Epithelial cell of proximal tubule (primary cell): ENCODE measurements at places on chromosomes 5 and 9. TPM values are rescaled to one million over a fixed set of nuclear protein-coding genes. Genes with fewer than 3 reads are reported as not detected.

ANKRD34B gene
- total RNA-seq = 1.2 TPM in 2 replicates

ANKRD18A gene
- 2.7 and 3.1 TPM in 2 replicates for total RNA-seq

DNA sequence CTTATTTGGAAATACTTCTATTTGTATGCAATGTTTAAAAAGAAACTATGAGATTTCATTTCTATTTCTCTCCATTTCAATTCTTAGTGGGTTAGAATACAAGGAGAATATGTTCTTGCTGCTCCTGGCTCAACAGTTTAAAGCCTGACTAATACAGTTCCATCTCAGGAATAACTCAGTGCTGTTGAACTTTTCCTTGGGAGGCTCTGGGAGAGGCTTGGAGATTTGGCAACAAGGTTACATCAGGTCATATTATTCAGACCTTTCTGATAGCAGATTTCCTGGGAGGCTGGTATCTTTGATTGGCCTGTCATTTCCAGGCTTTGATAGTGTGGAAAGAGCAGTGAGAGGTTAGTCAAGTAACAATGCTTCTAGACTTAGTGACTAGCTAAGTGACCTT lies 481.7 kb upstream of the KLF4 start:
- DNase-seq = no peak

- DNase-seq = no peak
Observed at GRCh38 chr5:39947657-39948056, 522.9 kb upstream of the DAB2 start.

DNA sequence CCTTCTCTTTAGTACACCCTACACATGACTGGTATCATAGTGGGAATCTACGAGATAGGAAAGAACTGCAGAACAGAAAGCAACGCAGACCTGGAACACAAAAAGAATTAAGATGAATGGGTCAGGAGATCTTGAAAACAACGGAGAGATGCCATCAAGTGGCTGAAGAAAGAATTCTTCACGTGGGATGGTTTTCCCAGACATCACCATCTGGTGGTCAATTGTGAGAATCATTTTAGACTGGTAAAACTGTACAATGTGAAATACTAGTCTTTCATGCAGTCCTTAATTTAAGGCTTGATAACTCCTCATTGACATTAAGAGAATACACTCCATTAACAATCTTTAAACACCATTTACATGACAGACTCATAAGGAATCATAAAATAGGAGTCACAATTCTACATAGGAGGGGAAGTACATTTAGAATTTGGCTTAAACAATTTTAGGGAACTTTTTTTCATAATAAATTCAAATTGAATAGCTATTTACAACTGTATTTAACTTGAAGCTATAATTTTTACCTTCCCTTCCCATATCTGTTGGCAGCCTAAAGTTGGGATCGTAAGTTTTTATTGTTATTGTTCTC lies 128.4 kb upstream of the TRPM3 start:
- peak; percentile 22 for DNase-seq

DNA sequence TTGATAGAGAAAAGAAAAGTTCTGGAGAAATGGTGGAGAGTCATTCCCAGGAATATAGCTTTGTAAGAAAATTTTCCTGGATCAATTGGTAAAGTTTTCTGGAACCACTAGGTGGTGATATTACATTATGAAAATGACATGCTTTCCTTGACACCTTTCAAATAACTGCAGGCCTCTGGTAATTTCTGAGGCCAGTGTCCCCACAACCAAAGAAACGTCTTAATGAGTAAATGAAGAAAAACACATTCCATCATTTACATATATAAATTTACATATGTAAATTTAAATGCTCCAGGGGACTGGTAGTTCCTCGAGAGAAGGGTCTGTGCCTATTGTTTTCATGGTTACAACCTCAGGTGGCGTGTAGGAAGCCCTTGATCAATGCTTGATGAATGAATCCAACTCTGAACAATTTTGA lies 17.2 kb upstream of the RGS3 start:
- no peak for DNase-seq

UGCG gene
- total RNA-seq = 231 and 288 TPM in 2 replicates

DNA sequence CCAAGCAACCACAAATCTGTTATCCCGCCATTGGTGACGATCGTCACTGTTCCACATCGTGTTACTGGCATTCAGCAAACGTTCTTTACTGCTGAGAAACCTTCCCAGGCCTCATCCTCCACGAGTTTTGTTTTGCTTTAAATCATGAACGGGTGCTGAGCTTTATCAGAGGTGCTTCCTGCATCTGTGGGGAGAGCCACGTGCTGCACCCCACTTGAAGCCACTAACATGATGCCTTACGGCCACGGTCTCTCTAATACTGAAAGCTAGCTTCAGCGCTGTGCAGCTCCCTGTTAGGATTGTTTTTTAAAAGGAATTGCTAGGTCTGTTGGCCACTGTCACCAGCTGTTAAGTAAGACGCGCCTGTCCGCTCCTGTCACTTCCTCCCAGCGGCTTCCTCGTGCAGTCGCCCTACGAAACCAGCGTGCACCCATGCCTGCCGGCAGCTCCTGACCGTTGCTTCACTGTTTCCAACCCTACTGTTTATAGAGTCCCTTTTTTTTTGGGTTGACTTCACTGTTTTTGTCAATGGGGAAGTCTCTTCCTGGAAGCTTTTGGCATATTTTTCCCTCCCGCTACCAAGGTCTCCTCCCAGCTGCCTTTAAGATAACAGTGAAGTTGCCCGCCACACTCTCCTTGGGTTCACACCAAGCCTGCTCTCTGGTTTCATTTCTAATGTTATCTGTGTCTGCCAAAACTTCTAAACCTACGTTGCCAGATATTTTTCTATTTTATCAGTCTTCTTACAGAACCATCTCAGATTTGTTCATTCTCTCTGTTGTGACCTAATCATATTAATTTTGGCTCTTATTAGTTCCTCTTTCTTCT lies 20.3 kb downstream of the LPCAT1 start:
- DNase-seq = no peak

SLC6A19 gene
- not detected in 2 replicates for total RNA-seq

- no peak for DNase-seq
Observed at GRCh38 chr5:133123297-133123696, 71.5 kb downstream of the HSPA4 start.

STPG3 gene
- not detected in 2 replicates for total RNA-seq

PLPP7 gene
- 0.65 and 2.2 TPM in 2 replicates for total RNA-seq

DNA sequence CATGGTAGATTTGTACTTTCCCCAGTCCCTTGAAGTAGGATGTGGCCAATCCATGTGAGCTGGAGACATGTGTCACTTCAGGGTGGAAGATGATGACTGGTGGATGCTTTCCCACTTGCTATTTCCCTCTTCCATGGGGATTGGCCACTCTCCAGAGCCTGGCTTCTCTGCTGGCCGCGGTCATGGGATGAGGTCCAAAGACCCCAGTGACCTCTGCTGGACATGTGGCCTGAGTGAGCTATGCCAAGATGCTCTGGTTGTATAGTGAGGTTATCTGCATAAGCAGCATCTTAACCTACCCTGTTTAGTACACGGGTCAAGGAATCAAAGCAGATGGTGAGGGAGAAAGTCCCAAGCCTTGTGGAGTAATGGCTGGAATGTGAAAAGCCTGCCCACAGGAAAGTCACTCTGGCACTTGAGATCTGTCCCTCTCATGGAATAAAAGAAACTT lies 47.1 kb downstream of the SH3PXD2B start:
- no peak for DNase-seq

GRCh38 chr5:6434731-6435130 lies 13.9 kb upstream of the UBE2QL1 start:
- DNase-seq = no peak

DNA sequence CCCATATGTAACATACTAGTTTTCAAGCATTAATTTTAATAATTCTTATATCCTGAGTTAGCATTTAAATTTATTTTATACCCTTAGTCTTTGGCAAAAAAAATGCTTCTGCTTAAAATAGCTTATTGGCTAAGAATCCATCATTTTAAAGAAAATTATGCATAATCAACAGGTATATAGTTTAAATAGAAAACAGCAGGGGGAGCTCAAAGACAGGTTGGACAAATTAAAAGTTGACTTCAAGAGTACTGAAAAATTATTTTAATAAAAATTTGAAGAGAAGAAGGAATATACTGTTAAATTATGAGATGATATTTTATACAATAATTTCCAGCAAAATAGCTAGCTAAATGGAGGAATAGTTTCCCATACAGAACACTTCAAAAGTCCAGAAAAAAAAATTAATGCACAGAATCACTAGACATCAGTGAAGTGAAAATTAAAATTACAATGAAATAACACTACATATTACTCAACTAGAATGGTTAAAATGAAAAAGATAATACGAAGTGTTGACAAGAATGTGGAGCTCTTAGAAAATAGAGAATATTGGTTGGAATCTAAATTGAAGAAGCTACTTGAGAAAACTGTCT lies 387.1 kb downstream of the PDE4D start:
- no peak for DNase-seq
